Omental fat pad (tissue), 4 donors: ENCODE measurements at places on chromosomes 3 and 15.
A peak's percentile ranks its signal among the peaks of the same experiment; 100 is the strongest.

GRCh38 chr3:10015461-10015904 lies 10.8 kb upstream of the FANCD2 start:
- DNase-seq = no peak

DNA sequence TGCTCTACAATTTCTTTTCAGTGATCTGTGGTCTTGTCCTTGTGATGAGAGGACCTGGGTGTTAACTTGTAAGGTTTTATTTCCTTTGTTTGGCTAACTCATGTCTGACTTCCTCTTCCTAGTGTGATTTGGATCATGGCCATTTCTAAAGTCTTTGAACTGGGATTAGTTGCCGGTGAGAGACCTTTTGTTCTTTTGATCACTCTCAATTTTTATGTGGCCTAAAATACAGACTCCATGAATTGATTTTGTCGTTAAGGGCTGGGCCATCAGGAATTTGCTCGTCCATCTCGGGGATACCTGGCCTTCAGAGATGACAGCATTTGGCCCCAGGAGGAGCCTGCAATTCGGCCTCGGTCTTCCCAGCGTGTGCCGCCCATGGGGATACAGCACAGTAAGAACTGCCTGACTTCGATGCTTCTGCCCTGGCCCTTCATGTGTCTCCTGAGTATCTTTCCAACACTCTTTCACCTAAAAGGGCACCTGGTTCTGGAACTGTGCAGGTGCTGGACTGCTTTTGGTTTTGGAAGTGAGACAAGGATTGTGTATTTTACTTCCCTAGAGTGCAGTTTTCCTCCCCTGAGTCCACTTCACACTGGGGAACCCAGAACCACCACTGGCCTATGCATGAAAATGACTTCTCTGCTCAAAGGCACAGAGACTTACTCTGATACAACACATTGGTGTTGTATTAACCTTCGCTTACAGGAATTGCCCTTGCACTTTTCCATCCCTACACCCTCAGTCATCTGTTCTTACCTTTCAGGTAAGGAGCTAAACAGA lies 13.1 kb upstream of the LRRC2 start:
- DNase-seq = no peak

GRCh38 chr3:71512000-71512399 lies 71.5 kb downstream of the FOXP1 start:
- no peak for DNase-seq

DNA sequence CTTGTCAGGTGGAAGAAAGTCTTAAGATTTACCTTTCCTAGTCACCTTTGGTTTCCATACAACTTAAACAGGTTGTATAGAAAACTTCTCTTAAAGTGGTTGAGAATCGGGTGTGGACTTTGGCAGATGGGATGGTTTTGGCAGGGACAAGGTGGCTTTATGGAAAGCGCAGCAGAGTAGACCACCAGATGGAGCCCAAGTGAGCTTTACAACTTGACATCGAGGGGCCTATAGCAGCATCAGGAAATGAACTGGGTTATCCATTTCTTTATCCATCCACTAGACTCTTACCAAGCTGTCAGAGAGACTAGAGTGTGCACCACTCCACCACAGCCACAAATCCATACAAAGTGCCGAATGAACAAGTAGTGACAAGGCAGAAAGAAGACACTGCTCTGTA lies 85.3 kb upstream of the MBNL1 start:
- DNase-seq = no peak

- DNase-seq = no peak
Measured at GRCh38 chr3:63047068-63047467, 171.9 kb upstream of the CADPS start.

DNA sequence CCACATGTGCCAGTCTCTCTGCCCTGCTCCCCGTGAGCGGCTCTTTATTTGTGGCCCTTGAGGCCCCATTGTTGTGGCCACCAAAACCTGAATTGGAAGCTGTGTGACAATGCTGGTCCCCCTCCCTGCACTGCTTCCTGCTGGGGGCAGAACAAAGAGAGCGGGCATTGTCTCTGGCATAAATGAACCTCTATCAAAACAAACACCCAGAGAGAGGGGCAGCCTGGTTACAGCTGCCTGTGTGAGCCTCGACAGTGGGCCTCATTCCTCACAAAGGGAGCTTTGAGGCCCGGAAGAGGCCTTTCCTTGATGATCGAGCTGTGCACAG lies 152.9 kb downstream of the IGF1R start:
- no peak for DNase-seq

DNA sequence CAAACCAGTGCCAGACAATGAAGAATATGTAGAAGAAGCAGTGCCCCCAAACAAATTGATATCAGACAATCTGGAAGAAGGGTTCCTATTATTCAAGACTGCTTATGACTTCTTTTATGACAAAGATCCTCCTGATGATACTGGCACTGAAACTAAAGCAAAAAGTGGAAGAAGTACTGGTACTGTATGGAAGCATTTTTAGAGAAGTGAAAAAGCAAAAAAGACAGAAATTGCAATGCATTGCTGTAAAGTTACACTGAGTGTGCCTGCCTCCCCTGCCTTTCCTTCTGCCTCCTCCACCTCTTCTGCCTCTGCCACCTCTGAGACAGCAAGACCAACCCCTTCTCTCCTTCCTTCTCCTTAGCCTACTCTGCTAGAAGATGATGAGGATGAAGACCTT lies 167.6 kb downstream of the PLCL2 start:
- DNase-seq = no peak

GRCh38 chr3:180617049-180617448 lies 15.1 kb downstream of the TTC14 start:
- no peak for DNase-seq

DNA sequence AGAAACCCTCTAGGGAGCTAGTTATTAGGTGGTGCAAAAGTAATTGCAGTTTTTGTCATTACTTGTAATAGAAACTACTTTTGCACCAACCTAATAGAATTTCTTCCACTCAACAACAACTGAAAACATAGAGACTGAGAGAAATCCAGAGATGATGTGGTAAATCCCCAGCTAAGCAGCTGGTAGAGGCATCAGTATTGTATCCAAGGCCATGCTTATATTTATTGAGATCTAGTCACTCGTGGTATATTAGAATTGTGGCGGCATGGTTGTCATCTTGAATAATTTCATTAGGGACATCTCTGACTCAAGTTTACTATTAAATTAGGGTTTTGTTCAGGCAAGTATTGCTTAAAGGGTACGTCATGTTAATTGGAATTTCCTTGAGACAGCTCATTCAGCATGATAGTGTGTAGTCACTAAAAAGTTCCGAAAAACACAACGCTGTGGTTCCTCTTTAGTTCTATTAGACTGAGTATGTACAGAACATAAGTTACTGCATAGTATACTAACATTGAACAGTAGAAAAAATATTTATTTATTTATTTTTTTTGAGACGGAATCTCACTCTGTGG lies 35.3 kb downstream of the PAK2 start:
- DNase-seq = no peak

- no peak for DNase-seq
Measured at GRCh38 chr15:48564690-48565089, 80.8 kb downstream of the FBN1 start.

DNA sequence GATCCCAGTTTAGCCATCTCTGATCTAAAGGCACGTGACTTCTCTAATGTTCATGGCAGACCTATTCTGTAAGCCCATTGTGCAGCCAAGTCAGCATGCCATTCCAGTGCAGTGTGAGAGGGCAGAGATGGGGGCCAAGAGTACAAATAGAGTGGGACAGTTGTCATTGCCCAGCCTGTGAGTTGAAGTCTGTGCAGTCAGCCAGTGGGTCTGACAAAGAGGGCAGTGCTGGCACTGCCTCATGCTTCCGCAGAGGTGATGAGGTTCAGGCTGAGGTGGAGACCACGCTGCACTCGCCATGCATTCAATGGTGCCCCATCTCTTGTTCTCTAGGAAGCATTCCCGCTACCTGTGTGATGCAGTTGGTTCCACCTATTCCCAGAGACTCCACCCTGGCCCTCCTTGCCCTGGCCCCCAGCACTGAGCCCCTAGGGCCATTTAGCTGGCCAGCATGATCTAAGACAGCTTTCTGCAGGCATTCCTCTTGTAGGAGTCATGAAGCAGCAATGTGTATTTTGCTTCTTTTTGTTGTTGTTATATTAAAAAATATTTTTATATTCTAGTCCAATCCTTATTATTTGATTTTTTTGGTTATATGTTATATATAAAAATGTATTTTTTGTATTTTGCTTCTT lies 3.7 kb downstream of the MRAS start:
- DNase-seq = no peak

GRCh38 chr15:98195796-98196195 lies 235.3 kb downstream of the ARRDC4 start:
- no peak for DNase-seq

DNA sequence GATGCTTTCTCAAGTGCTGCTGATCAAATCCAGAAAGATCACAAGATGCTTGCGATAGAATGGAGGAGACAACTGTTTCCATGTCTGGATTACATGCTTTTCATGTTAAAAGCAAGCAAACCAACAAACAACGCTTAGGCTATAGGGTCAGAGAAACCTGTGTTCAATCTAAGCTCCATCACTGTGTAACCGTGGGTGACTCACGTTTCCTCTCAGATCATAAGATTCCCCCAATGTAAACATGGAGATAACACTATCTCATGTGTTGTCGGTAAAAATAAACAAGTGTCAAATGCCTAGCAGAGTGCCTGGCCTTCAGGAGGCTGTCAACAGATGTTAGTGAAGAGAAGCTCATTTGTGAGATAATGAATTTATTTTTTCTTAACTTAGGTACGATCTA lies 907.8 kb downstream of the NTRK3 start:
- DNase-seq = no peak

GRCh38 chr15:53693729-53694475 lies 65.6 kb downstream of the WDR72 start:
- peak; percentile 37 for DNase-seq

DNA sequence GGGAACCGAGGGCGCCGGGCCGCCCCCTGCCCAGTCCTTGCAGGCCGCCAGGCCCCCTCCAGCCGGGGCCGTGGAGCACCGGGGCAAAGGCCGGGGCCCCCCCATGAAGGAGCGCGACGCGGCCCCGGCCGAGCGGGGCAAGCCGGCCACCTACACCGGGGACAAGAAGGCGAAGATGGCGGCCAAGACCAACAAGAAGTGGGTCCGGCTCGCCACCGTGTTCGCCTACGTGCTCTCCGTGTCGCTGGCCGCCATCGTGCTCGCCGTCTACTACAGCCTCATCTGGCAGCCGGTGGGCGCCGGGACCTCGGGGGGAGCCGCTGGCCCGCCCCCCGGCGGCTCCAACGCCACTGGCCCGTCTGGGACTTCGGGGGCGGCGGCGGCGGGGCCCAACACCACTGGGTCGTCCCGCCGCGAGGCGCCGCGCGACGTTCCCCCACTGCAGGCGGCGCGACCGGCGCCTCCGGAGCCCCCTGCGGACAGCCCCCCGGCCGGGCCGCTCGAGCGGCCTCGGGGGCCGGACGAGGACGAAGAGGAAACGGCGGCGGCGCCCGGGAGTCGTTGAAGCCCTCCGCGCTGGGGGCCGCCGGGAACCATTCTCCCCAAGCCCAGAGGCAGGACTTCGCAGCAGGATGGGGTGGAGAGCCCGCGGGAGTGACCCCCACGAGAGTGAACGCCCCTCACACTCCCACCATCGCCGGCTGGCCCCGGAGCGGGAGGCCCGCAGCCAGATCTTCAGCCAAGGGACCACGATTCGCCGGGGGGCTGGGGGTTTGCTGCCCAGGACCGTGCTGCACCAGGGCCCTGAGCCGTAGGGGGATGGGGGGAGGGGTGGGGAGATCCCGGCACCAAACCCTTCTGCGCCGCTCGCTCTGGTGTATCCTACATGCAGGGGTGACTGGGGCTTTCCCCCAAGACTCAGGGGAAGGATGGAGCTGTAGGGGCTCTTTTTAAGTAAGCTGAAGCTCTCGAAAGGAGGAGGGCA lies 753 bp downstream of the INAFM2 start:
- DNase-seq = no peak

DNA sequence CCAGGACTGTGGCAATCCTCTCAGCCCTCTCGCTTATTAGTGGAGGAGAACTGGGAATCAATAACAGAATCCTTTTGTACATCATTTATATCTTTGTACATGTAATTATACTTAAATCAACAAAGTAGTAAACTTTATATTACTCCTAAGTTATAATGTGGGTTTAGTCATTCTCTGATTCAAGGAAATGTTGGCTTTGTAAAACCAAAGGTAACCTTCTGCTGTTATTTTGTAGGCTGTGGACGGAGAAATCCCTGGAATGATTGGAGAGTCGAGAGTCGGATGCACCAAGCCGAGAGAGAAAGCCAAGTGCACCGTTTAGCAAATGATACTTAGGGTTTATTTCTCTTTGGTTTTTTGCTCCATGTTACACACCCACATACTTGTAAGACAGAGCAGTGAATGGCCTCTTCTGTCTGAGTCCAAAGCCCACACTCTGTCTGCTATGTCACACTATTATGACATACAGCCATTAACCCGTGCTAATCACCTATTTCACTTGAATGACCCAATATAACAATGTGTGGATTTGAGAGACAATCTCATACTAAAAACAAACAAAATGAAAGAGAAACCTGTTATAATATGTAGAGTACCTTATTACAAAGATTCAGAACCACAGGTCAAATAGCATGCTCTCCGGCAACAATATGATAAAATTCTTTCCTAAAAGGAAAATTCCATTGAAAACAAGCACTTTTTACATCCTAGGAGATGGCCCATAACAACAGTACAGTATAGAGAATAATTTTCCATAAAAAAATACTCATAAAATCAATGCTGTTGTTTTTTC lies 72.2 kb downstream of the MECOM start:
- DNase-seq = no peak

GRCh38 chr3:134179508-134179907 lies 71.2 kb downstream of the RYK start:
- no peak for DNase-seq

DNA sequence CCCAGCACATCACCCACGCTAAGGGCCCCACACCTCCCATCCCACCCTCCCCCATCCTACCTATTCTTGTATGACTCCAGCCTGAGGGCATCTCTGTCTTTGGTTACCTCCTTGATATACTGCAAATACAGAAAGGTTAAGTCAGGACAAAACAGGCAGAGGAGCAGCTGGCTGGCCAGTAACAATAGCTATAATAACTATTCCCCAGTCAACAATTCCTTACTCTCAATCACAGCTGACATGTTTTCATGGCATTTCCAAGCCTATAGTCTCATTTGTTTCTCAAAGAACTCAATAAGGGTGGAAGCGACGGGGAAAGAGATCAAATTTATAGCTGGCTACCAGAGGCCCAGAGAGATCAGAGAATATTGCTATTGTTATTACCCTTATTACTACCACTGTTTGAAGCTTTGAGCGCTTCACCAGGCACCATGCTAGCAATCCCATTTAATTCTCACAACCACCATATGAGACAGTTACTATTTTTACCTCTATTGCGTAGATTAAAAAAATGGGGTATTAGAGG lies 93.0 kb upstream of the C2CD4B start:
- no peak for DNase-seq

DNA sequence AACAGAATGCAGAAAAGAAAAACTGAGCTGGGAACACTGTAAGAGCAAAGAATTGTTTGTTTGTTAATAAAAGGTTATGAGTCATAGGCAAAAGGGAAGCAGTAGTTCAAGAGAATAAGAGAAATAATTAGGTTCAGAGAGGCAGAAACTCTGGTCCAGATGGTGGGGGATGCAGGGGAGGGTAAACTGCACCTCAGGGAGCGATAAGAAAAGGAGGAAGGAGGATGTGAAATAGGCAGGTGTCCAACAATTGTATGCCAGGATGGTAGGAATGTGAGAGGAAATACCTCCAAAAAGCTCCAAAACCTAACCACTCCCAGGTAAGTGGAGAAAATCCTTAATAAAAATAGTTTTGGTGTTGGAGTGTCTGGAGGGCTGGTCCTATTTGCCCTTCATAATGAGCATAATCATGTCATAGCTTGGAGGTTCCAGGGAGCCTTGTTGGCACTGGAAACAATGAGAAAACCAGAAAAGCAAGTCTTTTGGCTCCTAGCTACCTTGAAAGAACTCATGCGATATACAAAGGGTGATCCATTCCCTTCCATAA lies 405.4 kb upstream of the TBL1XR1 start:
- no peak for DNase-seq
